ENCODE measurements at places on chromosomes 2 and 18. TPM values are rescaled to one million over a fixed set of nuclear protein-coding genes. Genes with fewer than 3 reads are reported as not detected.

C2orf78 gene
- not detected for total RNA-seq

DNA sequence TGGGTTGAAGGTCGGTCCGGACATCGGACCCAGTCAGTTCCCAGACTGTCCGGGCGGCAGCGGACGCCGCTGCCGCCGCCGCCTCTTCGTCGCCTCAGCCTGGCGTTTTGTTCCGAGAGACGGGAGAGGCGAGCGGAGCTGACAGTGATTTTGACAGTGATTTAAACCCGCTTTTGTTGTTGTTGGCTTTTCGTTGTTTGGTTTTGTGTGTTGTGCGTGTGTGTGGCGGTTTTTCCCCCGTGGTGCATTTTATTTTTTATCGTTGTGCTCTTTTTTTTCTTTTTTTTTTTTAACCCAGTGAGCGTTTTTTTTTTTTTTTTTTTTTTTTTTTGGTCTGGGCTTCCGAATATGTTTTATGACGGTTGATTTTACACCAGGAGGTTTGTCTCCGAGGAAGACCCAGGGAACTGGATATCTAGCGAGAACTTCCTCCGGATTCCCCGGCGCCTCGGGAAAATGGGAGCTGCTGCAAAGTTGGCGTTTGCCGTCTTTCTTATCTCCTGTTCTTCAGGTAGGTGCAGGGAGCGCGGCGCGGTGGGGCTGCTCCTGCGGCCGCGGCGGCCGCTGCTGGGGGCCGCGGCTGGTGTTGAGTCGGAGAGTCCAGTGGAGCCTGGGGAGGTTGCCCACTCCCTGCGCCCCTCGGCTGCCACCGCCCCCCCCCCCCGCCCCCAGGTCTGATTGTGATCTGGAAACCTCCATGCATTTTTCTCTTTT, at the start of gene ACVR2A:
Gene ACVR2A (plus strand): TSS at position 333 of the 714 bp plus-strand sequence. CDS start 124 bp downstream, at position 457.
- peak within 1 kb of the TSS; percentile 90 for H3K27ac ChIP-seq
- H3K4me1 ChIP-seq, result peaks cover 35% of the 10 kb centered on the region
- peaks cover 52% of the 10 kb centered on the region for H3K27me3 ChIP-seq
- peak; percentile 8 for DNase-seq

GRCh38 chr2:18611604-18612003, 22.2 kb upstream of the NT5C1B start:
- H3K27me3 ChIP-seq, result no peaks in the 10 kb centered on the region
- H3K4me1 ChIP-seq, result no peaks in the 10 kb centered on the region
- no peaks in the 10 kb centered on the region for H3K36me3 ChIP-seq
- no peak overlapping the region for H3K27ac ChIP-seq
- DNase-seq, result no peak
- no peak overlapping the region for H3K4me3 ChIP-seq

- no peak overlapping the region for H3K4me3 ChIP-seq
- H3K4me1 ChIP-seq, result peaks cover 6% of the 10 kb centered on the region
- H3K27me3 ChIP-seq, result peaks cover 40% of the 10 kb centered on the region
- DNase-seq, result no peak
Measured at GRCh38 chr2:27282892-27283291, 663 bp downstream of the TRIM54 start.

Measured in activated T-helper 1 cell treated with anti-CD3 and anti-CD28 coated beads, Interleukin-12 subunit alpha, Interleukin-12 subunit beta, Interleukin-2, Interleukin-4 antibody, amounts not matched to agents 30 ng/mL and 10 ng/mL and 1 ng/mL, durations not matched to agents 14 hours and 24 hours and 36 hours (primary cell).